ENCODE measurements at places on chromosomes 1 and 21.

DNA sequence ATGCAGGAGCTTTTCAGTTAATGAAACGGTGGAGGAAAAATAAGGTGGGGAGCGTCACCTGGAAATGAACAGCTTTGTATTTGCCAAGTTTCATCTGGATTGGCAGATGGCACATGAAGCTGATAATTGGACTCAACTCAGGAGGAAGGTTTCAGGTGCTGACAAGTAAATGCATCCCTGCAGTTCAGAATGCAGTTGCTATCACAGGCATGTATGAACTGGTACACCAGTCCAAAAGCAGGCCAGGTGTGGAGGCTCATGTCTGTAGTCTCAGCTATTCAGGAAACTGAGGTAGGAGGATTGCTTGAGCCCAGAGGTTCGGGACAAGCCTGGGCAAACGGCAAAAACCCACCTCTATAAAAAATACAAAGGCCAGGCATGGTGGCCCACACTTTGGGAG is 15.5 kb downstream of the DEGS1 start:
- DNase-seq = no peak

DNA sequence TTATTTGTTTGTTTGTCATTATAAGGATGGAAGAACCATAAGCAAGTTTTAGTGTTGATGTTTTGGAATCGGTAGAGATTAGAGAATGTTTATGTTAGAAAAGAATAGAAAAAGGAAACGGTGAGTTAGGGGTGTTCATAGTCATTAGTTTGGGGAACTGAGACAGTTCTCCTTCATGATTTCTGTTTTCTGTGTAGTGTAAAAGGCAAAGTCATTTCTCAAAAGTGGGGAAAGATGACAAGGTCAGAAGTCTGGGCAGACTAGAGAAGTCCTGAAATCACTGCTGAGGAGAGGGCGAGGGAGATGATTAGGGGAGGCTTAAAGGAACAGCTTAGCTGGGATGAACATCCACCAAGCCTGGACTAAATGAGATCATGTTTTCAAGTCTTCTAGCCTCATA is 498.9 kb downstream of the TTLL7 start:
- DNase-seq = no peak

DNA sequence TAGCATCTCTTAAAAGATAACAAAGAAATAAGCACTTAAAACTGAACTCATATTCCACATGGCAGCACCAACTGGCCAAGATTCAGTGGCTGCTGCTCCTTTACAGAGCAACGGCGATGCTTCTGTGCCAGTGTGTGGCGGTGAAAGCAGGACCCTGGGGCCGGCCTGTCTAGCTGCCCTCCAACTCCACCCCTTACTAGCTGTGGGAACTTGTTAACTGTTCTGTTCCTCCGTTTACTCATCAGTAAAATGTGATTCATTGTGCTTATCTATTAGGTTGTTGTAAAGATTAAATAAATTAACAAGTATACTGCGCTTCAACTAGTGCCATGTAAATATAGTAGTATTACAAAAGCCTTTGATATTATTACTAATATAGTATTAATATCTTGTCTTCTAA is 133.2 kb downstream of the GDAP2 start:
- no peak for DNase-seq

GRCh38 chr1:213513006-213513405 is 462.0 kb downstream of the RPS6KC1 start:
- no peak for DNase-seq

DNA sequence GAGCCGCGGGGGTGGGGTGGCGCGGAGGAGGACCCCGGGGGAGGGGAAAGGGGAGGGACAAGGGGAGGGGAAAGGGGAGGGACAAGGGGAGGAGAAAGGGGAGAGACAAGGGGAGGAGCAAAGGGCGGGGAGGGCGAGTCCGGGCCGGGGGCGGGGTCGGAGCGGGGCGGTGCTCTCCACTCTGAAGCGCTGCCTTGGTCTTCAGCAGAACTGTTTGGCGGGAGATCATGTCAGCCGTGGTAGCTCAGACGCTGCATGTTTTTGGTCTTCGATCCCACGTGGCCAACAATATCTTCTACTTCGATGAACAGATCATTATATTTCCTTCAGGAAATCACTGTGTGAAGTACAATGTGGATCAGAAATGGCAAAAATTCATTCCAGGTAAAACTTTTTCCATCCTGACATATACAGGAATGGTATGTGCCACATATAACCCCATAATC is 420 bp downstream of the CFAP57 start:
- DNase-seq = peak; percentile 86

DNA sequence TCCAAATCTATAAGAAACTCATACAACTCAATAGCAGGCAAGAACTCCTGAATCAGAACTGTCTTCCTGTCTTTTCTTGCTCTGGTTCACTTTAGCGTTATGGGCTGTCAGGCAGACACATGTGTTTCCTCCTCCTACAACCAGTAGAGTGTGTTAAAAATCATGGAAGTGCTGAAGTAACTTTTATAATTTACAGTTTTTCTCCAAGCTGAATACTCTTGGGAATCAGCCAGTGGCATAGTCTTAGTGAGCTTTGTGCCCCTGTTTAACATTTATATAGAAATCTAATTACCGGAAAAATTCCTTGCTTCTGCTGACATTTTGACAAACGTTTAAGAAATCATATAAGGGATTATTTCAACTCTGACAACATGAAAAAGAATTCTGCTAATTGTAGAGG is 113.1 kb upstream of the RGS18 start:
- DNase-seq = no peak

- DNase-seq = no peak
Observed at GRCh38 chr1:9849691-9850441, 26.1 kb upstream of the CLSTN1 start.

DNA sequence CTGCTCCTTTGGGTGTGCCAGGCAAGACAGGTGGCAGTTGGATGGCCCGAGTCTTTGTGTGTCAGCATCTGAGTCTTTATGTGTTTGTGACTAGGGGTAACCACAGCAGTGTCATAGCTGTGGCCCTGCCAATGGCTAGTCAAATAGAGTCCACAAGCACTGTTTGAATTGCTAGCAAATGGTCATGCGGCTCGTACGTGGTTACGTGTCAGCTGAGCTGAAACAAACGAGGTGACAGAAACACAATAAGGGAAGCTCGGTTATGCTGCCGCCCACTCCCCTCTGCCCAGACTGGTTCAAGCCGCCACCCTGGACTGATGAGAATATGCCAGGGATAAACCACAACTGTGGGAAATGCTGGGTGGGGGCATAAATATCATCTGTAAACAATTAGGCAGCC is 174.3 kb upstream of the LMO4 start:
- DNase-seq = peak; percentile 30

DNA sequence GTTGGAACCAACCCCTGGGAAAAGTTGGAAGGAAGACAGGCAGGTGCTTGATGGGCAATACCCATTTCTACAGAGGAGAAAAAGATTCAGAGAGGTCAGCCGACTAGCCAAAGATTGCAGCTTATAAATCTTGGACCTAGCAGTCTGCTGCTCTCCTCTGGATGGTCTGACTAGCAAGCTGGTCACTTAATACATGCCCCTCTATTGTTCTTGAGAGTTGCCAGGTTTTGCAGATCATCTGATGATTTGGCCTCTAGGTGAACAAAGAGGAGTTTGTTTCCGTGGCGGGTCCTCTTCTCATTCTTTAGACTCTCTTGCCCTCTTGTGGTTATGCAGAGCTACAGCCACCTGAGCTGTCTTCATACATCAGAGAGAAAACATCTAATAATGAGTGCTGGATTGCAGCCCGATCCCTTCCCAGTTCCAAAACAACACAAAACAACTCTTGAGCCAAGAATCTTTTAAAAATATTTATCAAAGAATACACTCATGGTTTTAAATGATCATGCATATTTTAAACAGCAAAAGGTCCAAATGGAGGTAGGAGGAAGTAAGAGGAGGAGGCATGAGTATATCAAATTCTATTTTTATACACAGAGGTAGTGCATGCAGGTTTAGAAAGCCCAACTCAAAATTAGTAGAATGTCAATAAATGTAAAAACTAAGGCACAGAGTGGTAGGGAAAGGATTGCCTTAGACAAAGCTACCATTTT is 115.7 kb downstream of the SLC30A10 start:
- no peak for DNase-seq

DNA sequence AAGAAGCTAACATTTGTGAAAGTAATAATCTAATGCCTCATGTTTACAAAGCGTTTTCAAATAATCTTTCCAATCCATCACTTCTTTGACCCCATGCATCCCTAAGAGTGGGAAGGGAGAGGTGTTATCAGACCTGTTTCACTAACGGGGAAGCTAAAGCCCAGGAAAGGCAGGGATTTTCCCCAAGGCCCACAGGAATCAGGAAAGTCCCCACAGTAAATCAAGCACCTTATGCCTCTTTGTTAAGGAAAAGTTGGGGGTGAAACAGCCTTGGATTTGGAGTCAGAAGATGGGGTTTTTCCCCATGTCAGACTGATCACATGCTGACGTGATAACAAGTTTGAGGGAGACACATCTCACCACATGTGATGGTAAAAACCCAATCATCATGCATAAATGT is 20.0 kb upstream of the ANGPTL7 start:
- DNase-seq = no peak

DNA sequence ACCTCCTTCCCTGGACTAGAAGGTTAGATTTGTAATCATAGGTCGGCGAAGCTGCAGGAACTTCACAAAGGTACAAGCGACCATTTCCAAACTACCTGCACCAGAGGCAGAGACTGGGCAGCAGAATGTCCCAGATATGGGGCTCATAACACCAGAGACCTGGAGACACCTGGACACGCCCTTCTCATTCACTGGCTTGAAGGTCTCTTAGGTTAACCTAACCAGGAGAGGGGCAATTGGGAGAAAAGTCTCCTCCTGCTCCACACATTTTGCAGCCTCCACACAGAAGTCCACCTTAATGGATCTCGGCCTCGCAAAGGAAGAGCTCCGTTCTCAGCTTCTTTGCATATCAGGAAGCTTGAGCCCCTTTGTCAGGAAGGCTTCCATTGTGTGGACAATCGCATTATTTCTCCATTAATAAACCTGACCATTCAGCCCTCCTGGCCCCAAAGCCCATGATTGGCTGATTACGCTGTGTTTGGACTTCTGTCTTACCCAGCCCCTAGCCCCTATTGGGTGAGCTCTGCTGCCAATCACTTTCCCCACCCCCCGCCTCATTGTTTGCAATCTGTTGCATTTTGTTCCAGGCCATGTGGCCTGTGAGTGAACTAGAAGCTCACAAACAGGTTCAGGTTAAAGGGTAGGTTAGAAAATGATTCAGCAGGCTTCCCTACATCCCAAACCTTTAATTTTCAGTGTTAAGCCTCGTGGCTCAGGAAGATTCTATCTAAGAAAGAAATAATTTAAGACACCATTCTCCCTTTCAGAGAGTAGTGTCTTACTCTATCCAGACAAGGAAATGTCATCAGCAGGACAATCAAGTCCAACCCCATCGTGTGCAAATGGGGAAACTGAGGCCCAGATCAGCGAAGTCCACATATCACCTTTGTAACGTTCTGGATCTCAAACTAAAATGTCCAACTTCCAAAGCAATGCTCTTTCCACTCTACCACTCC is 2.8 kb downstream of the MYCL start:
- no peak for DNase-seq

Data from right cardiac atrium (tissue), 5 donors.